Frontal cortex (tissue), 4 donors: ENCODE measurements at places on chromosomes 7 and 10. TPM values are rescaled to one million over a fixed set of nuclear protein-coding genes. Genes with fewer than 3 reads are reported as not detected.
A peak's percentile ranks its signal among the peaks of the same experiment; 100 is the strongest.

DNA sequence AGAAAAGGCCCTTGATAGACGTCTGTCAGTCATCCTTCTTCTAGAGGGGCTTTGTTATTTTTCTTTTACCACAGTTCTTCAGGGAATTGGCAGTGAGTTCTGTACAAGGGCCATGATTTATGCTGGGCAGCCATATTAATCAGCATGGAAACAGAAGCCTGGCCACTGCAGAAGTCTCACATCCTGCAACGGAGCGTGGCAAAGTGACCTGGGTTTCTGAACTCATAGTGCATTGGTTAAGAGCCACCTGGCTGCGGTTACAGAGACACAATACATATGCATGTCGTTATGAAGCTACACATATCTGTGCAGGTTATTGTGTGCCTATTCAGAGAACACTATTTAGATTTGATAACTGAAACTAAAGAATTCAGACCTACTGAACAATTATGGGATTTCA lies 419.4 kb upstream of the CELF2 start:
- DNase-seq: no peak

PTPN20 gene
- 18.8 TPM for total RNA-seq

- DNase-seq: no peak
Observed at GRCh38 chr10:119371704-119372663, 164.6 kb downstream of the GRK5 start.

DNA sequence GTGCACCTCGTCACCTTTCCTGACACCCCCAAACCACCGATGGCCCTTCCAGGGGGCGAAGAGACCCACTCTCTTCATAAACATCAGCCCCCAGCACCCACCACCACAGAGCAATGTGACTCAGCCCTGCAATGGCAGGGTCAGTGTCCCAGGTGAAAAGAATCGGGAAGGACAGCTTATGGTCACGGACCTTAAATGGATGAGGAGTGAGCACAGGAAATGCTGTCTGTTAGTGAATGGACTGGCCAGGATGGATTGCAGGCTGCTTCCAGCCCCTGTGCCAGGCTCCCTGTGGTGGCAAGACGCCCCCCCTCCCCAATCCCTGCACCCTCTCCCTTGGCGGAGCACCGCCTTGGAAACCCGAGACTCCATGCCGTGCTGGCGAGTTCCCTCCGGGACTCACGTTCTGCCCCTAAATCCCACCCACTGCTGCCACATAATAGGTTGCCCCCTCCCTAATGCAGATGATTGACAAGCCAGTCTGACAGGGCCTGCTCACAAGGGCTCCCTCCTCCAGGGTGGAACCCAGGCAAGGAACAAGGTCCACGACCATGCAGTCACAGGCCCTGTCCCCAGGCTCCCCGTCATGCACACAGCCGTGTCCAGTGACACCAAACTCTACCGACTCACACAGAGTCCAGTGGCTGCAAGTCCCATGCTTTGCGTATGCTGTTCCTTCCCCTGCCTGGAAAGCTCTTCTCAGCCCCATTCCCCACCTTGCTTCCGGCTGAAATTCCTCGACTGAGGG lies 7.3 kb downstream of the ASB13 start:
- no peak for DNase-seq

- DNase-seq: no peak
Observed at GRCh38 chr7:6392712-6393666, 54.8 kb downstream of the DAGLB start.

DNA sequence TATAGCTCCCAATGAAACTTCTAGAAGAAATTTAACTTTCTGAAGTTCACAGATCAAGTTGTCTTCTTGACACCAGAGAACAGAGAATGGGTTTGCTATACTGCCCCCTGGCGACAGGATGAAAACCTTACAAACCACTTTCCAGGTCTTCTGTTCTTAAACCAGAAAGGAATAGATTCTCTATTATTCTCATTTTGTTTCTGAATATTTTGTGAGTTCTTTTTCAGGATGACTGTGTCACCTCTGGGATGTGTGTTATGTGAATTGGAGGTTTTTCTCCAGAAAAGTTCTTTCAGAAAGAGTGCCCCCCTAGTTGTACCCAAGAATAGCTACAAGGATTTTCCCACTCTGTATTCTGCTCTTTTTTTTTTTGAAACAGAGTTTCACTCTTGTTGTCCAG lies 6.3 kb downstream of the IFT22 start:
- DNase-seq: no peak

GRCh38 chr7:30840141-30841024 lies 69.2 kb downstream of the MINDY4 start:
- no peak for DNase-seq

CLRN3 gene
- total RNA-seq: not detected

GRCh38 chr7:44914992-44915607 lies 29.8 kb upstream of the PURB start:
- peak; percentile 32 for DNase-seq

DNA sequence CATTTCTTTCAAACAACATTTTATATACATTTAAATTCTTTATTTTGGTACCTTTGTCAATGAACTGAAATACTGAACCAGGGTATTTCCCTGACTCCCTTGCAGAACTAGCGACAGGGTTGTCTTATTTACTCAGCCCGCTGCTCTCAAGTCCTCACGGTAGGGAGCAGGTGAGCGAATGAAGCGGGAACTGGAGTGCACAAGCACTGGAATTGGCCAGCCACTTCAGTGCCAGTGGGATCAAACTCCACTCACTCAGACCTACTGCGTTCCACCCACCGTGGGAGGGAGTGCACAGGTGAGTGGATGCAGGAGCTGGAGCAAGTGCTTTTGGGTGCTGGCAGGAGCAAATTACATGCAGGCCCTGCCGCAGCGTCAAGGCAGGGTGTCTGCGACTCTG lies 28.1 kb upstream of the NEUROD6 start:
- DNase-seq: no peak

DNA sequence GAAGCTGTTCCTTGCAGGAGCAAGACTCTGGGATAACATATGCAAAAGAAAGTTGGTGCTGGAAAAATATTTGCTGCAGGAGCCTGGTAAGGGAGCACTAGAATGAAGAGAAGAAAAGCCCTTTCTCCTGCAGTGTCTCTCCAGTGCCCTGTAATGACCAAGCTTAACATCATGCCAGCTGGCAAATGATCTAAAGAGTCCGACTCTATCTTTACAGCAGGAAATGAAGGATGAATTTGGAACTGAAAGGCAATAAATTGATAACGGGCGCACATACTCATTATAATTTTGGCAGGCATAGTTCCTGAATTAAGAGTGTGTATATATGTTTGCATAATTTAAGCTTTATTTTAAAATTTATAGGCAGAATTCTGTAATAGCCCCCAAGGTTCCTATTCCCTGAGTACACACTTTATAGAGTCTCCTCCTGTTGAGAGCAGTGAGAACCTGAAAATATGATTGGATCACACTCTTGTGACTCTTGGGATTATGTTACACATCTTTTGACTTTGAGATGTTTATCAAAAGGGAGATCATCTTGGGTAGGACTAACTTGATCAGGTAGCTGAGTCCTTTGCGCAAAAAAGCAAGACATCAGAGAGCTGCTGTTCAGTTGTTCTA lies 299.0 kb upstream of the MBL2 start:
- no peak for DNase-seq

- no peak for DNase-seq
Observed at GRCh38 chr10:35946556-35946955, 304.5 kb upstream of the FZD8 start.

DNA sequence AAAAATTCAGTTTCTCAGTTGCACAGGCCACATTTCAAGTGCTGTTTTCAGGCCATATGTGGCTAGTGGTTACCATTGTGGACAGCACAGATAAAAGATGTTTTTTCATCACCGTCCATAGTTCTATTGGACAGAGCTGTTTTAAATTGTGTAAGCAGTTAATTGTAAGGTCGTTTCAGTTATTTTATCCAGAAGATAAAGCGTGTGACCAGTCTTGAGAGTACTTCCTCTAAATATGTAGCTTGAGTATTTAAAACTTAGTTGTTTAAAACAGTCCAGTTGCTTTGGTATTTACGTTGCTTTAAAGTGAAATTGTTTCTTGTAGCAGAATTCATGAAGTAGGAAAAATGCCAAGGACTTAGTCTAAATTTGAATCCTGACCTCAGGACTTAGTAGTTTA lies 66.9 kb downstream of the ZNRF2 start:
- no peak for DNase-seq

DOCK1 gene
- total RNA-seq: 14.3 TPM

GRCh38 chr7:88818552-88818951 lies 23.0 kb upstream of the TEX47 start:
- DNase-seq: no peak

THSD7A gene
- 34.6 TPM for total RNA-seq

STN1 gene
- 6.9 TPM for total RNA-seq

DNA sequence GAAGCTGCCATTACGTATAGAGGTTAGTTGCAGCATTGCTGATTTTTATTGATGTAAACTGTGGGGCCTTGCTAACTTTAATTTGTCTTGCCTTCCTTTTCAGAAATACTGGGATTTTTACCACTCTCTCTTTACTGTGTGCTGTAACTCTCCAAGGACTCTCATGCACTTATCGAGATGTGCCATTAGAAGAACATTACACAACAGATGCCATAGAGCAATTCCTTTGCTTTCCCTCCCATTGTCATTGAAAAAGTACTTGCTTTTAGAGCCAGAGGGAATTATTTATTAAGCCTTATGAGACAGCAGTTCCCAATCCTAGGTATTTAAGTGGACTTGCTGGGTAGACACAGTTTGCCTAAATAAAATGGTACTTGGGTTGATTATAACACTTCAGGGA lies 51.7 kb downstream of the ASB4 start:
- DNase-seq: no peak

GRCh38 chr10:79277579-79278269 lies 69.5 kb upstream of the PPIF start:
- no peak for DNase-seq

- DNase-seq: no peak
Observed at GRCh38 chr10:44986670-44987069, 8.1 kb upstream of the DEPP1 start.

GRCh38 chr7:111750228-111750627 lies 187.9 kb upstream of the IMMP2L start:
- no peak for DNase-seq

- DNase-seq: no peak
Observed at GRCh38 chr10:97328646-97329453, 5.7 kb downstream of the FRAT2 start.

- no peak for DNase-seq
Observed at GRCh38 chr7:332020-332517, 42.1 kb downstream of the FOXL3 start.

IFIT1B gene
- 0.41 TPM for total RNA-seq

GRCh38 chr10:54137396-54137795 lies 663.6 kb downstream of the PCDH15 start:
- no peak for DNase-seq

GRCh38 chr10:133226251-133226808 lies 3.7 kb upstream of the UTF1 start:
- no peak for DNase-seq

CAMK2B gene
- 99.5 TPM for total RNA-seq

LIPJ gene
- 3.7 TPM for total RNA-seq

- DNase-seq: no peak
Observed at GRCh38 chr10:87612115-87612514, 47.6 kb upstream of the PAPSS2 start.

DNA sequence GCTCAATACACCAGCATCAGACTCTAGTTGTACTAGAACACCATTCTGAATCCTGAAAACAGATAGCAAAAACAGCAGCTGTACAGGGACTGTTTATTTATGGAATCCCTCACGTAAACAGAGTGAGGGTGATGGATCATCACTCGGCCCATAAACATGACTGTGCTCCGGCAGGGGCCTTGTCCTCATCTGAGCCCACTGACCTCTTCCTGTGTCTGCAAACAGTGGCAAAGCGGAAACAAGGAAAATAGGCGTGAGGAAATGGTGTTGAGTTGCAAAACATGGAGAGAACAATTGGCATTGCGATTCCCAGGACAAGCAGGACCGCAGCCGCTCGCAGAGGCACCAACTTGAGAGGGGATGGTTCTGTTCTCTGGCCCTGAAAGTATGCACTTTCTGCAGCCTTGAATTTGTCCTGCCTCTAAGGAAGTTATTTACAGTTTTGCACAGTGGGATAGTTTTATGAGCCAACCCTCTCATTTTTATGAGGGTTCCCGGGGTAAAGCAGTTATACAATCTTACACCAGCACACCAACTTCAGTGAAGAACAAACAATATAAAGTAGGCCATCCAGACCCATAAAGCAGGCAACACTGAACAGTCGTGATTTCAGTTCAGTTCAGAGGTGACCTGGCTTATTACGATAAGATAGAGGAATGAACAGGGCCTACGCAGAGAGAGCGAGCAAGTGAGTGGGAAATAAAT lies 248.0 kb upstream of the FZD8 start:
- no peak for DNase-seq

DNA sequence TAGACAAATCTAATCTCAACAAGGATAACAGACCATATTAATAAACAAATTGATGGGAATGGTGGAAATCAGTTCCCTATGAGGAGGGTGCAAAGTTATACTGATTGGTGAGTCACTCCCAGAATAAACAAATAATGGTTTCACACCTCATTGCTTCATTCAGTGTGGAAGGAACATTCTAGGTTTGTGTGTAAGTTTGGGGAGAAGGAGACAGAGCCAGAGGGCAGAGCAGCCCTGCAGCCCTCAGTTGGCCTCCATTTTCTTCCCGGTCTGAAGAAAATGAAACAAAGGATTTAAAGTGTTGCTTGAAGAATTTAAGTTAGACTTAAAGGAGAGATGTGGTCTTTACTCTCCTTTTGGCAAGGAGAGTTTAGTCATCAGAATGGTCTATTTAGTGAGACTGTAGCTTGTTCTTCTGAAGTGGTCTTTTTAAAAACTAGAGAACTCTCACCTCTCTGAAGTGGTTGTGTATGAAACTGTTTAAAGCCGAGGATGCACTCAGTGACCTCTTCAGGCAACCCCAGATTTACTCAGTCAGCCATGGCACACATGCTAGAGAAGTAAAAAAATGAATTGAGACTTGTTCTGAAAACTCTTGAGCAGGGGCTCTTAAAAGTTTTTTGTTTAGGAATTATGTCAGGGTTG lies 27.2 kb downstream of the IKZF1 start:
- DNase-seq: no peak

DNA sequence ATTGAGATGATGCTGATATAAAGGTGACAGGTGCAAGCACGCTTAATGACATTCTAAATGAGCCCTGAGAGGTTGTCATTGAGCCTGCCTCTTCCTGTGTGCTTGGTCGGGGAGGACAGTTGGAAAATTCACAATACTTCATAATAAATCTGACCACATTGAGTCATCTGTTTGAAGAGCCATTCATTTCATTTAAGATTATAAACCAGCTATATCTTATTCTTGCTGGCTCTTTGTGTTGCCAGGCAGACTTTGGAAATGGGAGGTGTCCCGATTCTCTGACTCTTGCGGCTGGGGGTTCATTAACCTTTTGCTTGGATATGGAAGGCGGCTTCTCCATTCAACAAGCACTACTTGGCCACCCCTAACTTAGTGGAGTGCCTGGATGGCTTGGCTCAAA lies 198.2 kb downstream of the FANK1 start:
- DNase-seq: no peak

DNA sequence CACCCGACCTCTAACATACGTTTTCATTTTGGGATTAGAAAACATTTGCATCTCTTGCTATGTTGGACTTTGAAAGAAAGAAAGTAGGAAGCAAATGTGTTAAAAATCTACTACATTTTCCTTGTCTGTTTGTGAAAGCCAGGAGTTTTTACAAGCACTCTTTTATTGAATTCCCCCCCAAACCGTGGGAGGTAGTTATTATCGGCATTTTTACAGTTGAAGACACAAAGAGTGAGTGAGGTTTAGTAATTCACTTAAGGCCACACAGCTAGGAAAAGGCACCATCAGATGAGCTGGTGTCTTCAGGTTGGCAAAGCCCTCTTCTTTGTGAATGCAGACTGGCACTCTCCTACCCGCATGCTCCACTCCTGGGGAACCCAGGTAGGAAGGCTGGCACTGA lies 23.5 kb upstream of the SFMBT2 start:
- no peak for DNase-seq

- no peak for DNase-seq
Observed at GRCh38 chr10:96570983-96571964, 15.5 kb downstream of the TM9SF3 start.
